ENCODE measurements at places on chromosomes 1 and 21. TPM values are rescaled to one million over a fixed set of nuclear protein-coding genes. Genes with fewer than 3 reads are reported as not detected.

TRAF3IP3 gene
- total RNA-seq, result 2.7 TPM

DNA sequence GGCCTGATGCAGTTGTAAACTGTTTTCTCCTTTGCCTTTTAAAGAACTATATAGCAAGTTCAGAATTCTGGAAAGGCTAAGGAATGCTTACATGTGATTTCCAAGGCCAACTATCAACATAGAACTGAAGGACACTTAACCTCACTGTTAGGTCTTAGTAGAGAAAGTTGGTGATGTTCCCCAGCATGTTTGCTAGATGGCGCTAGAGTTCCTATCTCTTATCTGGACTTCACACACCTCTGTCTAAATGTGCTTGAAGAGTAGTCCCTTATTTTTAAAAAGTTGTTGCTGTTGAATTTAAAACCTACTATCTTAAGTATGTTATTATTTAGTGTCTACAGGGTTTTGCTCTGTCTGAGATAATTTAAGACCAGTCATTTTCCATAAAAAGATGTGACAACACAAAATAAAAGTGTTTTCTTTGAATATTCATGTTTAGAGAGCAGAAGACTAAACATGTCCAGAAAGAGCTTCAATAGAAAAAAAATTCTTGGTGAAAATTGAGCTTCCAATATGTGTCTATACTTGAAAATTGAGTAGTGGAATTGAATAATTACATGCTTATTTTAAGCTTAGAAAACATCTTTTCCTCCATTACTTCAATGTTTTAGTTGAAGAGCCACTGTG, 237.3 kb downstream of the S1PR1 start:
- H3K27me3 ChIP-seq, result no peaks in the 10 kb centered on the region
- no peak overlapping the region for H3K4me3 ChIP-seq
- DNase-seq, result no peak
- no peak overlapping the region for H3K27ac ChIP-seq
- H3K36me3 ChIP-seq, result no peaks in the 10 kb centered on the region

GRCh38 chr1:183061194-183061593, 38.0 kb downstream of the LAMC1 start:
- H3K27ac ChIP-seq, result peak overlapping the region; percentile 58
- H3K4me1 ChIP-seq, result no peaks in the 10 kb centered on the region
- no peaks in the 10 kb centered on the region for H3K36me3 ChIP-seq
- no peak for DNase-seq

- H3K27ac ChIP-seq, result no peak within 1 kb of the TSS
- peaks cover 5% of the 10 kb centered on the region for H3K27me3 ChIP-seq
- peaks cover 14% of the 10 kb centered on the region for H3K4me1 ChIP-seq
- no peaks in the 10 kb centered on the region for H3K36me3 ChIP-seq
- no peak for DNase-seq
Measured at GRCh38 chr1:201112173-201112731, at the start of gene CACNA1S. TSS of gene CACNA1S (minus strand) at chr1:201112426. CDS start at chr1:201112339, 87 bp downstream.

- DNase-seq, result peak; percentile 82
- no peaks in the 10 kb centered on the region for H3K4me1 ChIP-seq
- H3K27ac ChIP-seq, result peak overlapping the region; percentile 30
Measured at GRCh38 chr1:16076031-16076864, 2.8 kb upstream of the FAM131C start.

All from sigmoid colon (tissue), 7 donors.